ENCODE measurements at places on chromosomes 16 and 17.

- no peak for DNase-seq
Observed at GRCh38 chr17:56213031-56213430, 59.8 kb downstream of the ANKFN1 start.

GRCh38 chr16:12539185-12539929 lies 264.3 kb downstream of the CPPED1 start:
- DNase-seq, result no peak

DNA sequence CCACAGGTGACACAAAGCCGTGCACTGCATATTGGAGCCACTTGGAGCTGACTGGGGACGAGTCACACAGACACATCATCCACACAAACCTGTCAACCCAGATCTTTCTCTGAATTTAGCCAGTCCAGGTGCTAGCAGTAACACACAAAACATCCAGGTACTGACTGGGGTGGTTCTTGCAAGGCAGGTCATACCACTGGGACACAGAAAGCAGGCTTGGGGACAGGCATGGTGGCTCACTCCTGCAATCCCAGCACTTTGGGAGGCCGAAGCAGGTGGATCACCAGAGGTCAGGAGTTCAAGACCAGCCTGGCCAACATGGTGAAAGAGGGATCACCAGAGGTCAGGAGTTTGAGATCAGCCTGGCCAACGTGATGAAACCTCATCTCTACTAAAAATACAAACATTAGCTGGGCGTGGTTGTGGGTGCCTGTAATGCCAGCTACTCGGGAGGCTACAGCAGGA lies 14.9 kb downstream of the ENPP7 start:
- DNase-seq, result no peak

GRCh38 chr16:88804173-88804551 lies 573 bp downstream of the CDT1 start:
- DNase-seq, result no peak

All from HTR-8/SVneo (cell line).